ENCODE measurements at places on chromosomes 4 and X.

DNA sequence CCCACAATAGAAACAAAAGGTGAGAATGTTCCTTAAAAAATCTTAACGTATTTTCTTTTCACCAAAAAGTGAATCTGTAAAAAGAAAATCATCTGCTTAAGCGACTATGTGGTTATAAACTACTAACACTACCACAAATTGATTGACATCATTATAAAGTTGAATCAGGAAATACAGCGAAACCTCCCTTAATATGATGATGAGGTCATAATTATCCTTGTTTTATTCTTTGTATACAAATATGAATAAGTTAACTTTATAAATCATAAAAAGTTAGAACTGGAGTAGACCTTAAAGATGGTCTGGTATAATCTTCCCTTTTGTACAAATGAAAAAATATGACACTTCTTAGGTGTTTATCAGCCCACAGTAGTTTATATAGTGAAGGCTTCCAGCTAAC lies 35.6 kb downstream of the NFKB1 start:
- no peak for DNase-seq

- no peak for DNase-seq
Measured at GRCh38 chrX:119423631-119424030, 24.5 kb downstream of the SLC25A43 start.

DNA sequence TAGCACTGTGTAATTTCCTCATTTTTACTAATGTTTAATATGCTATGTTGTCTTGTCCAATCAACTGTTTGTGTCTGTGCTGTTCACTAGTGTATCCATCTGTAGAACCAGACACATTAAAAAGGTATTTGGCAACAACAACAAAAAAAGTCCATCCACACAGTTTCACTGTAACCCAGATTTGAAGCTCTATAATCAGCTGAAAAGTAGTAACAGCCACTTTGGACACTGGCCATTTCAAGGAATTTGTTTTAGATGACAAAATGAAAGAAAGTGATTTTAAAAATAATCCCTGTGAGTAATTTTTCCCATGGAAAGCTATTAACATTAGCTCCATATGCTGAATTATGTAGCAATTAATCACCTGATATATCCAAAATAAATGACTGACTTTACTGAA lies 2.2 kb upstream of the FBXL5 start:
- DNase-seq = no peak

GRCh38 chr4:121344098-121344497 lies 36.7 kb downstream of the QRFPR start:
- no peak for DNase-seq

- no peak for DNase-seq
Measured at GRCh38 chrX:13307041-13307440, 12.8 kb downstream of the ATXN3L start.

- DNase-seq = no peak
Measured at GRCh38 chr4:108742451-108743420, 20.1 kb downstream of the ETNPPL start.

Data from hematopoietic multipotent progenitor cell treated with erythropoietin and hydrocortisone succinate and interleukin-3 and kit ligand, for 8 days (in vitro differentiated cells).